ENCODE measurements at places on chromosomes 1 and 21.

DNA sequence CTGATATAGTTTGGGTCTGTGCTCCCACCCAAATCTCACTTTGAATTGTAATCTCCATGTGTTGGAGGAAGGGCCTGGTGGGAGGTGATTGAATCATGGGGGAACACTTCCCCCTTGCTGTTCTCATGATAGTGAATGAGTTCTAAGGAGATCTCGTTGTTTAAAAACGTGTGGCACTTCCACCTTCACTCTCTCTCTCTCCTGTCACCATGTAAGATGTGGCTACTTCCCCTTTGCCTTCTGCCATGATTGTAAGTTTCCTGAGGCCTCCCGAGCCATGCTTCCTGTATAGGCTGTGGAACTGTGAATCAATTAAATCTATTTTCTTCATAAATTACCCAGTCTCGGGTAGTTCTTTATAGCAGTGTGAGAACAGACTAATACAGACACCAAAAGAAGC is 40.4 kb downstream of the FRRS1 start:
- DNase-seq = no peak

DNA sequence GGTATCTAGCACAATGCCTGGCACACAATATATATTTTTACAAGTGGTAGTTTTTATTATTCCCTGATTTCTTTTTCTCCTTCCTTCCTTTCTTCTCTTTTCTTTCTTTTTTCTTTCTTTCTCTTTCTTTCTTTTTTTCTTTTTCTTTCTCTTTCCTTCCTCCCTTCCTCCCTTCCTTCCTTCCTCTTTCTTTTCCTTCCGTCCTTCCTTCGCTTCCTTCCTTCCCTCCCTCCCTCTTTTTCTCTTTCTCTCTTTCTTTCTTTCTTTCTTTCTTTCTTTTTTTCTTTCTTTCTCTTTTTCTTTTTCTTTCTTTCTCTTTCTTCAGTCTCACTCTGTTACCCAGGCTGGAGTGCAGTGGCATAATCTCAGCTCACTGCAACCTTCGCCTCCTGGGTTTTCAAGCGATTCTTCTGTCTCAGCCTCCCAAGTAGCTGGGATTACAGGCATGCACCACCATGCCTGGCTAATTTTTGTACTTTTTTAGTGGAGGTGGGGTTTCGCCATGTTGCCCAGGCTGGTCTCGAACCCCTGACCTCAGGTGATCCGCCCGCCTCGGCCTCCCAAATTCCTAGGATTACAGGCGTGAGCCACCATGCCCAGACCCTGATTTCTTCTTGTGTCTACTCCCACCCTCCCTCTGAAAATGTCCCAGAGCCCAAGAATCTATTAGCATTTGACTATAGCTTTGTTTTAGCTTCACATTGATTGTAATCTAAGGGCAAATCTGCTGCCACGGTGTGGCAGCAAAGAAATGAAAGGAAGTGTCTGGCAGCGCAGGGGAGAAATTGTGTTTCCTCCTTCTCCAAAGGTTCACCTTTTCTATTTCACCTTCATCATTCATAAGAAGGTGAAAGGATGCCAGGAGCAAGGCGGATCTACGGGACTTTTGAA is 19.9 kb upstream of the ABCB10 start:
- no peak for DNase-seq

DNA sequence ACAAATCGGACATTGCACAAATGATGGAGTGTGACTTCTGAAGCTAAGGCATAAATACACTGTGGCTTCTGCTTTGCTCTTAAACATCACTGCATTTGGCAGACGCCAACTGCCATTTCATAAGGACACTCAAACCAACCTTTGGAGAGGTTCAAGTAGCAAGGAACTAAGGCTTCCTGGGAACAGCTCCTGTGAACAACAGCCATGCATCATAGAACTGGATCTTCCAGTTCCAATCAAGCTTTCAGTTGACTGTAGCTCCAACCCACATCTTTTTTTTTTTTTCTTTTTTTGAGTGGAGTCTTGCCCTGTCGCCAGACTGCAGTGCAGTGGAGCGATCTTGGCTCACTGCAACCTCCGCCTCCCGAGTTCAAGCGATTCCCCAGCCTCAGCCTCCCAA is 10.7 kb upstream of the HUNK start:
- no peak for DNase-seq

DNA sequence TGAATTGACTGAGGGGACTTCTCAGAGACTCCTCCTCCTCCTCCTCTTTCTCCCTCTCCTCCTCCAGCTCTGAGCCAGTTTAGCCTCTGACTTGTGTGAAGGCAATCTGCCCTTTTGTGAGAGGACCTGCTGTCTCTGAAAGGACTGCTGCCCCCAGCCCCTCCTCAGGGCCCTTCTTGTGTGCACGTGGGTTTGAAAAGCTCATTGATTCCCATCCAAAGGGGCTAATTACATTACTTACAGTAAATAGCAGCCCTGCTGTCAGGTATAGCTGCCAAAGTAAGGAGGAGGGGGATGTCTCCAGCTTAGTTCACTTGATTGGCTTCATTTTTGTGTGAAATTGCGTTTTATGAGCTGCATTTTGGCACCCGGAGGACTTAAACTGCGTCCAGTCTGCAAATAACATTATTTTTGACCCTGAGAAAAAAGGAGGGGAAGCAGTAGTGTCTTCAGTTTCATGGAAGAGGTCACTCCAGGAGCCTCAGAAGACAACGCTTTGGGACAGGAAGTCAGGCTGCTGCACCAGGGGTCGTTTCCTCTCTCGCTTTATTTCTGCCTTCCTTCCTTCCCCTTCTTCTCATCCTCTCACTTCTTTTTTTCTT is 1.8 kb upstream of the LHX9 start:
- no peak for DNase-seq

- DNase-seq = no peak
These were observed 234.7 kb downstream of the TTLL7 start for GRCh38 chr1:83764209-83764608.

GRCh38 chr1:12296623-12297022 is 66.8 kb downstream of the VPS13D start:
- DNase-seq = peak; percentile 86

DNA sequence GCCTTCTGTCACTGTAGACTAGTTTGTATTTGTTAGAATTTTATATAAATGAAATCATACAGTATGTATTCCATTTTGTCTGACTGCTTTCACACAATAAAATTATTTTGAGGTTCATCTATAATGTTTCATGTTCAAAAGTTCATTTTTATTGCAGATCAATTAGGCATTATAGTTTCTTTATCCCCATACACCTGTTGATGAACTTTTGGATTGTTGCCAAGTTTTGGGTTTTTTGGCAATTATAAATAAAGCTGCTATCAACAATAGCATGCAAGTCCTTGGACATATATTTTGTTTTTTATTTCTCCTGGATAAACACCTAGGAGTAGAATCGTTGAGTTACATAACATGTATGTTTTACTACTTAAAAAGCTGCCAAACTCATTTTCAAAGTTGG is 47.1 kb upstream of the FAM3B start:
- no peak for DNase-seq

DNA sequence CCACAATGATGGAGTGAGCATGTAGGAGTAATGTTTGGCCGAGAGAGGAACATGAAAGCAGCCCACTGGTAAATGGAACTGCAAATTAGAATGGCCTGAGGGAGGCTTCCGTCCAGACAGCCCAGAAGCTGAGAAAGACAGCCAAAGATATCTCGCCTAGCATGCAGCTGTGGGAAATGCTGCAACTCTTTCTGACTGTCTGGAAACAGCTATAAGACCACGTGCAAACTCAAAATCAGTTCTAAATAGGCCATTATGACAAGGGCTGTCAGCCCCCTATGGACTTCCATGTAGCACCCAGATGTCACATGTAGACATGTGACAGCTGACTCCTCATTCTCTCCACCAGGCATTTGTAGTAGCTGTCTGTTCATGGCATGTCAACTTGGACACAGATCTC is 62.9 kb upstream of the ATP1A1 start:
- no peak for DNase-seq

DNA sequence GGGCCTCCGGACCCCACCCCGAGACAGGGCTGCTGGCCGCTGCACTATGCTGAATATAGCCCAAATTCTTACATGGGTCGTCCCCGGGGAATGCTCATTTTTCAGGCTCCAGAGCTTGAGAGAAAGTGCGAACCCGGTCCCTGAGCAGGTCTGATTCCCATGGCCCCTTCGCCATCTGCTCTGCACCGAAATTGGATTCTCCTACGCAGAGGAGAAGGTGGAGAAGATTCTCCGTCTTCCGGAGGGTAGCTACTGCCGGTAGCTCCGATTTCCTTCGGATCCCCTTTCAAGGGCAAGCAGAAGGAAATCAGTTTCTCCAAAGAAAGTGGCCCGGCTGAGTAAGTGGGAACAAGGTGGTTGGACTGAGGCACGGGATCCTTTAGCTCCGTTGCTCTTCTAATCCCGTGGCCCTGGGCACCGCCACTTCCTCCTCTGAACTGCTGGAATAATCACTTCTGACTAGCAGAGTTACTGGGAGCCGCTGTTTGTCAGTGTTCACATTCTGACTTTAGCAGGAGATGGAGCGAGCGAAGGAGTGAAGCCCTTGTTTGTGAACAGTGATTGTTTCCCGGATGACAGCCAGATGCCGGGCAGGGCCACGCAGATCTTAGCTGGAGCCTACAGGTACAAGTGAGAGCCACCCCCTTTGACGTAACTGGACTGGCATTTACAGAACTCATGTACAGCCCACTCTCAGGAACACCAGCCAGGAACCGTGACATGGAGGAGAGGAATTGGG is 1.1 kb upstream of the ZNF496 start:
- peak; percentile 34 for DNase-seq

DNA sequence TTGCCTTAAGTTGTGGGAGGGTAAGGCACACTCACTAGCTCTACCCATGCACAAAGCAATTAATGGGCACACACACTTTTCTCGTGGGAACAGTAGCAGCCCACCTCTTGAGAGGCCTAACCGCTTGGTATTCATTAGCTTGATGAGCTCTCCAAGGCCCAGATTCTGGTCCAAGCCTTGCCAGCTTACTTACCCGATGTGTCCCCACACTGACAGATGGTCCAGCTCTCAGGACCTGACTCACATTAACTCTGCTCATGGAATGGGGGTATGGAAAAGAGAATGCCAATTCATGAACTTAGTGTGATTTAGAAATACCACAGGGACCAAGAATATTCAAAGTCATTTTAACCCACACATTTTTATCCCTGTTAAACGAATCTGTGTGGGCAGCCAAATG is 106.8 kb upstream of the CACHD1 start:
- no peak for DNase-seq

GRCh38 chr1:86259390-86259789 is 102.8 kb upstream of the COL24A1 start:
- DNase-seq = peak; percentile 21

- no peak for DNase-seq
These were observed 213.0 kb downstream of the OMA1 start for GRCh38 chr1:58333511-58333910.

GRCh38 chr1:39988618-39989343 is 33.8 kb downstream of the MFSD2A start:
- no peak for DNase-seq

DNA sequence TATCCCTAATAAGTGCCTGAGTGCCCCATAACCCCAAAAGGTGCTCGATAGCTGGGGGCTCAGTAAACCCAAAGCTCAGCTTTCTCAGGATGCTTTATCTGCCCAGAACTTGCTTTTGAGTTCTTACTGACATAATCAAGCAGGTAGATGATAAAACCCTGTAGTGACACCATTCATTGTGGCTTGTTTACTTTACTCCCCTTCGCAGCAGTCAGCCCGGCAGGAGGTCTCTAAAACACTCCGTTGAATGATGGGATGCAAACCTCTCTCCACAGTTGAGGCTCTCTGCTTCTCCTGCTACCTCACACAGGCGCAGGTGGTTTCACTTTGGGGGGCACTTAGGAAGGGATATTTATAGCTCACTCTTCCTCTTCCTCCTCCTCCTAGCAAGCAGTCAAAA is 349.4 kb downstream of the HLX start:
- DNase-seq = no peak

- peak; percentile 41 for DNase-seq
These were observed 22.1 kb upstream of the IL19 start for GRCh38 chr1:206748348-206749030.

- no peak for DNase-seq
These were observed 655.0 kb downstream of the RWDD3 start for GRCh38 chr1:95888941-95889390.

- no peak for DNase-seq
These were observed 90.7 kb downstream of the RHOU start for GRCh38 chr1:228825840-228826484.

DNA sequence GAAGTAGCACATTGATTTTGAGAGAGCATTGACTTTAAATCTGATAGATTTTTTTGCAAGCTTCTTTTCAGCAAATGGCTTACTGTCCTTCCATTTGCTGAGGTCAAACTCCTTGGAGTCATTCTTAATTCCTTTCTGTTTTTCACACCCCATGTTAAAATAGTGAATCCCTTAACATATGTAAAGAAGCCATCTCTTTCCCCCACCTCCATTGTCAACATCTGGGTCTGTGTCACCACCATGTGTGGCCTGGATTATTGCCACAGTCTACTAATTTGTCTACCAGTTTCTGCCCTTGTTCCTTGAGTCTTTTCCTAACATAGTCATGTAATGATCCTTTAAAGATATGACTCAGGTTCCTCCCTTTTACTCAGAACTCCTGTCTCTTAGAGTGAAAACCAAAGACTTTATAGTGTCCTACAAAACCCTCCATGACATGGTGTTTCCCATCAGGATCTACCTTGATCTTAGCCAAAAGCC is 104.7 kb downstream of the ST6GALNAC3 start:
- no peak for DNase-seq

GRCh38 chr1:110524311-110525248 is 5.6 kb upstream of the KCNA10 start:
- DNase-seq = peak; percentile 38

DNA sequence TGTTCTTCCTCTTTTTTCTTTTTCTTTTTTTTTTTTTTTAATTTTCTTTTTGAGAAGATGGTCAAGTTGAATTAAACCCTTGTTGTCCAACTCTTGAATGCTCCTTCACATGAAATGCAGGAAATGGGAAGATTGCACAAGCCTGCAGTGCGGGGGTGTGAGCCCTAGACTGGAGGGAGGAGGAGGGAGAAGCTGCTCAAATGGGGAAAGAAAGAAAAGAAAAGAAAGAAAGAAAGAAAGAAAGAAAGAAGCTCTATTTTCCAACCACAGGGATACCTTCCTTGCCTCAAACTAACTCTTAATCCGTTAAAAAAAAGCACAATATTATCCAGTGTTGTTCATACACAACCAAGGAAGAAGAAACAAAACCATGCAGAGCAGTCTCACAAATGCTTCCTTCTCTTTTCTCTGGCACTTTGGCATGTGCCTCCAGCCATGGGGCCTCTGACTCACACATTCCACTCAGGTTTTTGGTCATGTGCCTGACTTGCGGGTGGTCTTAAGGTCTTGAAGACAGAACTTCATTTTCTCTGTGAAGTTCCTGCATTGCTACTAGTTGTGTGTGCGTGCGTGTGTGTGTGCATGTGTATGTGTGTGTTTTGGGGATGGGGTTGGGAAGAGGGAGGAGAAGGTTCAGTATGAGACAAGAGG is 276.1 kb downstream of the RPS6KC1 start:
- peak; percentile 60 for DNase-seq

GRCh38 chr1:84847253-84848250 is 45.5 kb downstream of the LPAR3 start:
- DNase-seq = peak; percentile 98

GRCh38 chr1:44786138-44786840 is 1.7 kb downstream of the BEST4 start:
- DNase-seq = peak; percentile 61

GRCh38 chr1:15100121-15100879 is 53.2 kb upstream of the TMEM51 start:
- peak; percentile 46 for DNase-seq

- DNase-seq = no peak
These were observed 23.5 kb downstream of the CNN3 start for GRCh38 chr1:94903280-94904009.

All from cardiac fibroblast (primary cell).